ENCODE measurements at places on chromosomes 5 and 9.

DNA sequence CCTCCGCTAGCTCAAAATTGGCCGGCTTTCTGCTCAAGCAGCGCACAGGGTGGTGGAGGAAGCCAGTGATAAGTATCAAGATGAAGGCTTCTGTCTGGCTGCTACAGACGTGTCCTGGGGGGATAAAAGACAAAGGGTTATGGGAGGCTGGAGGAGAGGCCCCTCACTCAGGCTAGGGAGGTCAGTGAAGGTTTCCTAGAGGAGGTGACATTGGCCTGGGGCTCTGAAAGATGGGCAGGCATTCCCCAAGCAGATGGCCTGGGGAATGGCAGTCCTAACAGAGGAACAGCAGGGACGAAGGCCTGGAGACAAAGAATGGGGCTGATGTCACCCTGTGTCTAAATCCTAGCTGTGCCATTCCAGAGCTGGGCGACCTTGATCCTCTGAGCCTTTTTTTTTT, 32.3 kb downstream of the OLFML2A start:
- DNase-seq, result no peak

- no peak for DNase-seq
Measured at GRCh38 chr5:155252025-155252424, 238.5 kb downstream of the KIF4B start.

GRCh38 chr5:94618029-94618492, 343 bp downstream of the KIAA0825 start:
- DNase-seq, result no peak

DNA sequence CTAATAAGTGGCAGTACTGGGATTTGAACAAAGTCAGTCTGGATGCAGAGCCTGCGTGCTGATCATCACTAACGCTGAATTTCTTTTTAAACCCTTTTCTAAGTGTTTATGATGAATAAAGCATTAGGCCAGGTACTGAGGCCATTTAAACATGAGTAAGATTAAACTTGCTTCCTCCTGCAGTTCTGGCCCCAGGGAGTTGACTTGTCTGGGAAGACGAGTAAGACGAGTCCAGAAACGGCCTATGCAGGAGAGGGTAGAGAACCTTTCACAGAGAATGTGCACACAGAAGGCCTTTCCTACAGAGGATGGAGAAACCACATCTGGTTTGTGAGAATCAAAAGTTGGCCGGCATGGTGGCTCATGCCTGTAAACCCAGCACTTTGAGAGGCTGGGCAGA, 42.9 kb downstream of the SPRY4 start:
- DNase-seq, result no peak

DNA sequence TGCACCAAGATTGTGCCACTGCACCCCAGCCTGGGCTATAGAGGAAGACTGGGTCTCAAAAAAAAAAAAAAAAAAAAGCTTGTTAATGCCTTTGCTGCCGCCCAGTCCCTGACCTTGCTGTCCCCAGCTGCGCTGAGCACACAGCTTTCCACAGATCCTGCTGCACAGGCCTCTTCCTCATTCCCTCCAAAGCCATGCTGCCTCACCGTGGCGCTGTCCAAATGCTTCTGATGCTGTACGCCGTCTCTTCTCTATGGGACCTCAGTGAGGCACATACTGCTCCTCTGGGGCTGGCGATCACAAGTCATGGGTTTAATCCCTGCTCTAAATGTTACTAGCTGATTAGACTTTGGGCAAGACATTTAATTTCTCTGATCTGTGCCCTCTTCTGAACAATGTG, 234.1 kb downstream of the FBXL7 start:
- no peak for DNase-seq

- DNase-seq, result no peak
Measured at GRCh38 chr9:105204416-105204815, 40.0 kb upstream of the SLC44A1 start.

- DNase-seq, result no peak
Measured at GRCh38 chr5:135206862-135207261, 172.8 kb upstream of the PITX1 start.

GRCh38 chr9:110579034-110579861, at the start of gene SVEP1:
Gene SVEP1 (minus strand): TSS chr9:110579741. CDS start chr9:110579543, 198 bp downstream.
- no peak for DNase-seq

DNA sequence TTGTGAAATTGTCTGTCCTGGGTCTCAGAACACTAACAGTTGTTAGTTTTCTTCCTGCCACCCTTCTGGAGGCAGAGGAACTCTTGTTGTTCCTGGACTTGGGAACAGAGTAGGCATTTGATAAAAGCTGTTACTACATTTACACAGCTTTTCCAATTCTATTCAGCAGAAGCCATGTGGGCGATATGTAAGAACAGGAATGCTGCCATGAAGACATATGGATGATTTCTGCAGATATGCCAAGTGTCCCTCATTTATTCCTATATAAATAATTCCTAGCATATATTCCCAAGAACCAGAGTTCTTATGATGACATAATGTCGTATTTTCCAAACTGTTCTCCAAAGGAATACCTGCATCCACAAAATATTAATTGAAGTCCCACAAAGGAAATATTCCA, 135.9 kb upstream of the DAB2 start:
- no peak for DNase-seq

- no peak for DNase-seq
Measured at GRCh38 chr5:98781964-98782363, 8.5 kb downstream of the RGMB start.

- peak; percentile 12 for DNase-seq
Measured at GRCh38 chr5:78638973-78639669, 9.5 kb downstream of the LHFPL2 start.

- DNase-seq, result peak; percentile 25
Measured at GRCh38 chr9:71910650-71911060, 338 bp downstream of the ABHD17B start.

GRCh38 chr5:142924135-142924883, 154.1 kb downstream of the ARHGAP26 start:
- DNase-seq, result no peak

- no peak for DNase-seq
Measured at GRCh38 chr5:76202182-76202581, 119.0 kb downstream of the SV2C start.

DNA sequence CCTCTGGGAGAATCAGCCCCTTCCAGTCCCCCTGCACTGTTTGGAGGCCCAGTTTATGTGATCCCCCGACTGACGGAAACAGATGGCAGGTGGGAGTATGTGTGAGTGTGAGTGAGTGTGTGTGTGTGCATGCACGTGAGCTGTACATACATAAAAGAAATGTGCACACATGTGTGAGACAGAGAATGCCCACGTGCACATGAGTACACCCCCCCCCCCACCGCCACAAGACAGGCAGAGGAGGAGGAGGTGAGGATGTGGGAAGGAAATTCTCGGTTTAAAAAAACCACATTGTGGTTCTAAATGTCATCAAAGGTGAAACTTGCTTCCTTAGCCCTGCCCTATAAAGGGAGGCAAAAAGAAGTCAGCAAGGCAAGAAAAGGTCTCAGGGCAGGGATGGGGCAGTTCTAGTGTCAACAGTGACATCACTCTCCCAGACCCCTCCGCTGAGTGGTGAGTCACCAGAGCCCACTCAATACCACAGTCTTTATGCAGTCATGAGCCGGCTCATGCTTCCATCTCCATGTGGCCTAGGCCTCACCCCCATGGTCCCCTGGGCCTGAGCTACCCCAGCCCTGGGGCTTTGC, 79.2 kb upstream of the HSPA9 start:
- no peak for DNase-seq

DNA sequence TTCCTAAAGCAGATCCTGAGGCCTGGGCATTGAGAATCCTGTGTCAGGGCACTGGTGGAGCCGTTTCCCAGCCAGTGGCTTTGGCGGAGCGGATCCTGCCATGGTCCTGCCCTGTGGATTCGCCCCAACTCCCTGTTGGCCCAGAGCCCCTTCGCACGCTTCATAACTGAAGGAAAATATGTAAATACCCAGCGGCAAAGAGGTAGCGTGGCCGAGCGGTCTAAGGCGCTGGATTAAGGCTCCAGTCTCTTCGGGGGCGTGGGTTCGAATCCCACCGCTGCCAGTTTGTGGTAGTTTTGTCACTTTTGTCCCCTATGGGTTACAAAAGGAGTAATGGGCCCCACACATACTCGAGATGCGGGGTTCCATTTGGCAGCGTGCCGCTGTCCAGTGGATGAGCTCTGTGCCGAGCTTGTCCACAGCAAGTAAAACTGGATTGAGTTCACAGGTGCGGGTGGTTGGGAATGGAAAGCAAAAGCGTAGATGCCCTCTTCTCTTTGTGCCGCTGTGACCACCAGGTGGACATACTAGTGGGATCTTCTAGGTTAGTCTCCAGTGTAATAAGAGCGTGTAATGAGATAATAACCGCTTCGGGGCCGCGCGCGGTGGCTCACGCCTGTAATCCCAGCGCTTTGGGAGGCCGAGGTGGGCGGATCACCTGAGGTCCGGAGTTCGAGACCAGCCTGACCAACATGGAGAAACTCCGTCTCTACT, 17.3 kb downstream of the TRIM7 start:
- DNase-seq, result no peak

GRCh38 chr5:10102706-10103497, 146.8 kb downstream of the ATPSCKMT start:
- no peak for DNase-seq

DNA sequence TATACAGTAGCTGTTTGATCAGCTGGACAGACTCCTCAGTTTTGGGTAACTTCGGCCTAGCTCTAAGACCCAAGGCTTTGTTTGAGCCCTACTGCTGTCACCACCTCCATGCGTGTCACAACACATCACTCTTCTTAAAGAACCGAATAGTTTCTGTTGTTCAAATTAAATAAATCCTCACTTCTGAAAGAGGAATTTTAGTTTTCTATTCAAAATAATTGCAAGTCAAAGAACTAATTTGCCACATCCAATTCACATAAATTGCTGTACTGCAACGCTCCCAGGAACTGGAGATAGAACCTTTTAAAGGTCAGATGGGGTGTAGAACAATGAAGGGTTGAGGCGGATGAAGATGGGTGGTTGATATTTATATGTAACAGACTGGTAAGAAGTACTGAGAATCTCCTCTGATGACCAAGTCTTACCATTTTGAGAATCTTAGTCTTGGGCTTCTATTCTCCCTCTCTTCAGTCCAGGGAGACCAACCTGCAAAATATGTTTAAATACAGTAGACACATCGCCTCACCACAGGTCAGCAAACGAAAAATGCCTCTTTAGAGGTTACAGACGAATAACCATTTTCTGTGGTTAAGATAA, 1.6 kb downstream of the NREP start:
- DNase-seq, result no peak

DNA sequence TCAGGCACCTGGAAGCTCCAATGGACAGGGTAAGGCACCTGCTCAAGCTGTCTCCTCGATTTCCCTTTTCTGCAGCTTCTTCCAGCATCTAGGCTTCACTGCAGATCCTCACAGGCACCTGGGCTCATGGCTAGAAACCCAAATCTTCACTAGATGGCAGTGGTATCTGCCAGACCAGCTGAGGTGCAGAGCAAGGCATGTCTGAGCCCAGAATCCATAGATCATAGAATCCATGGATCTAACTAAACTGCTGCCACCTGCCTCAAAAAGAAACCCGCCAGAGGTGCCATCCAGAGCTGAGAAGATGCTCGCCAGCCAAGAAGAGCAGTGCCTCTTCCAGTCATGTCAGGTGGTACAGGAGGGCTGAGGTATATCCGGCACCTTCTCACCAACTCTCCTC, 6.9 kb downstream of the SHC3 start:
- DNase-seq, result no peak

DNA sequence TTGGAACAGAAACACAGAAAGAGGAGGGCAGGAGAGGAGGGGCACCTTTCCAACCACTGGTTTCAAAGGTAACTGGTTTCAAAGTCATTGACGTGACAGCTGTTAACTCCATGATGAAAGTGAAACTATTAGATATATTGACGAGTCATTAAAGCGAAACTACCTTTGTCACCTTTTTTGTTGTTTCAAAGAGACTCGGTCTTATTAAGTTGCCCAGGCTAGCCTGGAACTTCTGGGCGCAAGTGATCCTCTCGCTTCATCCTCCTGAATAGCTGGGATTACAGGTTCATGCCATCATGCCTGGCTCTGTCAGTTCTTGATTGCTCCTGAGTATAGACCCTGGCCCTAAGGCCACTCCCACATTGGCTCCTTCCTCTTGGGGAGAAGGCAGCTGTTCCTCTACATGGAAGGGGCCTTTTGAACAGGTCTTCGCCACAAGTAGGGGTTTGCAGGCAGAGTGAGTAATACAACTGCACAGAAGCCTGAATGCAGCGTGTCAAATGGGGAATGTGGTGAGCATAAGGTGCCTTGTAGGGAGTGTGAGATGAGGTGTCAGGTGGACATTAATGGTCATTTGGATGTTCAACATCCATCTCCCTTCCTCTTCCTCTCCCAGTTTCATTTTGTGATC, 3.4 kb upstream of the F12 start:
- DNase-seq, result no peak

GRCh38 chr5:159511570-159511969, 181.3 kb upstream of the IL12B start:
- DNase-seq, result no peak

- DNase-seq, result no peak
Measured at GRCh38 chr5:112574536-112574935, 155.5 kb upstream of the EPB41L4A start.

- DNase-seq, result no peak
Measured at GRCh38 chr9:91896513-91897121, 53.4 kb downstream of the ROR2 start.

- no peak for DNase-seq
Measured at GRCh38 chr5:132429463-132430440, 60.2 kb downstream of the SLC22A5 start.

- no peak for DNase-seq
Measured at GRCh38 chr5:58041884-58042283, 418.0 kb downstream of the PLK2 start.

DNA sequence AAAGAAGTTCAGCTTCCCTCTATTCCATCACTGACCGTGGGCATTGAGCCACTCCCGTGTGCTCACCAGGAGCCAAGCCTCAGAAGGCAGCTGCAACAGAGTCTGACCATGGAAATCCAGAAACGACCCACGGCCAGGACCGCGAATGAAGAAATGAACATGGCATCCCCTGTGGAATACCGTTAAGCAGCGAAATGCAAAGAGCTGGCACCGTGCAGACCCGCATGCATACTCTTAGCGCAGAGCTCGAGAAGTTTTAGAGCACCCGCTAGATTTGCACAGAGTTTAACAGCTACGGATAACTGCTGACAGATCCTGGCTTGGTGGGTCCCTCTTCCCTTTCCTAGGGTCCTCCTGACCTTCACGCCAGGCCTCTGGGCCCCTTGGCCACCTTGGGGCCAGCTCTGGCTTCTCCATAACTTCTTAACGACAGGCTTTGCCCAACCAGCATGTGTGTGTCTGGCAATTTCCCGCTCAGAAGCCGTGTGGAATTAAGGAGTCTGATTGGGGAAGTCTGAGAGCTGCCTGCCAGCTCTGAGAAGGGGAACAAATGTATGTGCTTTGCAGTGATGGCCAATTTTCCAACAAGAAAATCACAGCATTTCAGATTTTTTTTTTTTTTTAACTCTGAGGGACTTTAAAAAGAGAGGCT, 75.3 kb upstream of the COL5A1 start:
- DNase-seq, result no peak

All from NCI-H1436 (cell line).